Metanephros (tissue), 2 donors: ENCODE measurements at places on chromosomes 2 and 18. TPM values are rescaled to one million over a fixed set of nuclear protein-coding genes. Genes with fewer than 3 reads are reported as not detected.

LINC00305 gene
- total RNA-seq, result 0.64 TPM

RFTN2 gene
- total RNA-seq, result 12.9 TPM

SAG gene
- not detected for total RNA-seq

ZAP70 gene
- 4.3 TPM for total RNA-seq

CNDP1 gene
- total RNA-seq, result 0.23 TPM

FOXI3 gene
- total RNA-seq, result 0.06 TPM

CDC42EP3 gene
- 37.9 TPM for total RNA-seq

HOXD13 gene
- 0.06 TPM for total RNA-seq

ANKRD30B gene
- not detected for total RNA-seq

MROH2A gene
- 0.53 TPM for total RNA-seq

OTOF gene
- total RNA-seq, result 1.4 TPM

PIGN gene
- total RNA-seq, result 42.0 TPM

KCNS3 gene
- 13.1 TPM for total RNA-seq
